NCI-H1694 treated with DMSO at 0.1 percent for 48 hours (cell line): ENCODE measurements at places on chromosomes 3 and 15.

DNA sequence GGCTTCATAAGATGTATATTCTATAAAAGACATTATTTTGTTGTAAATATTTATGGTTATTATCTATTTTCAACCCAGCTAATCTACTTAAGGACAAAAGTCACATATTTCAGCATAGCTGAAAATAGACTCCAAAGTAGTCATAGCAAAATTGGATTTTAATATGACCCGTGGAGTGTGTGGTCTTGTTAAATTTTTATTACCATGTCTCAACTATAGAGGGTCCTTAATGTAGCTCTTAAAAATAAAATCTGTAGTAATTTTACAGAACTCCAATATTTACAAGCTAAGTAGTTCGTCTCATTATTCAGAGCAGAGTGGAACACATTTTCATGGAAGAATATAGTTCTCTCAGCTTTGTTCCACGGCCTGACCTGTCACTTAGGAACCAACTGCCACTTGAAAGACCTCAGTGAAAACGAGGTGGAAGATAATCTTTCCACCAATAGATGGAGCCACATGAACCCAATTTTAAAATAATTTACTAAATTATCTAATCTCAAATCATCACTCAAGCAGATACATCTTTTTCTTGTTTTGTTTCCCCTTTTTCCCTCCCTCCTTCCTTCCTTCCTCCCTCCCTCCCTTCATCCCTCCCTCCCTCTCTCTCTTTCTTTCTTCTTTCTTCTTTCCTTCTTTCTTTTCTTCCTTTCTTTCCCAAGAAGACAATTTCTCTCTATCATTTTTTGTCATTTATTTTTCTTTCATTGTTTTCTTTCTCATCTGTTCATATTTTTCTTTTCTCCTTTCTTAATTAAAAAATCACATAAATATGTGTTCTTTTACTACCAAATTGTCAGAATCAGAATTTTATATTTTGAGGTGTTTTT, 97.2 kb downstream of the CLDN1 start:
- no peak for DNase-seq

DNA sequence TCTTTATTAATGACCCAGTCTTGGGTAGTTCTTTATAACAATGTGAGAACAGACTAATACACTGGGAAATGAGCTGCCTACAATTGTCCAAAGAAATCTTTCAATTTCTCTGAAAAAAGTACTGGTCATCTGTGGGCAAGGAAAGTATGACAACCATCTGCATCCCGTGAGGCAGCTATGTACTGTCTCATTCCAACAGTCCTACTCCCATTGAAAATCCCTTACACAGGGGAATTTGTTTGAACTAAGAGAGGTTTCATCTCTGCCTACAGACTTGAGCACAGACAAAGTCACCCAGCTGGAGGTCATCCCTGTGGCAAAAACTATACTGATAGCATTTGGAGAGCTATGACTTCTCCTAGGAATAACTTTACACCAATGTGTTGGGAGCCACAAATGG, 27.1 kb downstream of the SHC4 start:
- no peak for DNase-seq

DNA sequence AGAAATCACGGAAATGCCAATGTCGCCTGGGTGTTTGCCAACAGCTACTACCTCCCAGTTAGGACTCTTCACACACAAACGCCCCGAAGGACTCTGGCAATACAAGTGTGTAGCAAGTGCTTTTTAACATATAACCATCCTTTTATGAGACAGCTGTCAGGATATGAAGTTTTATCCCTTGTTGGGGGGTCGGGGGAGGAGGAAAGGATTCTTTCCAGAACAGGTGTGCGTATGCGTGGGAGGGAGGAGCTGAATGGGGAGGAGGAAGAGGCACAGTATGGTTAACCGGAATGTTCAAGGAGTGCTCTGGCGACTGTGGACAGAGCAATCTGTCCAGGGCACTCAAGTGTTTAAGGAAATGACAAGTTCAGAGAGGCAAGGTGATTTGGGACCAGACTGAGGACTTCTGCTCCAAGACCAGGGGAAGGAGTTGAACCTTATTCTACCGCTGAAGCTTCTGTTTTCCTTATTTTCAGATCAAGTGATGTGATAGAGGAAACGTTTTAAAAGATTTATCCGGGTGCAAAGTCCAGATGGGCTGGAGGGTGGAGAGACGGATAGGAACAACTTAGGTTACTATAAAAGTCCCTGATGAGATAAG, 1.3 kb downstream of the TSPAN3 start:
- no peak for DNase-seq

DNA sequence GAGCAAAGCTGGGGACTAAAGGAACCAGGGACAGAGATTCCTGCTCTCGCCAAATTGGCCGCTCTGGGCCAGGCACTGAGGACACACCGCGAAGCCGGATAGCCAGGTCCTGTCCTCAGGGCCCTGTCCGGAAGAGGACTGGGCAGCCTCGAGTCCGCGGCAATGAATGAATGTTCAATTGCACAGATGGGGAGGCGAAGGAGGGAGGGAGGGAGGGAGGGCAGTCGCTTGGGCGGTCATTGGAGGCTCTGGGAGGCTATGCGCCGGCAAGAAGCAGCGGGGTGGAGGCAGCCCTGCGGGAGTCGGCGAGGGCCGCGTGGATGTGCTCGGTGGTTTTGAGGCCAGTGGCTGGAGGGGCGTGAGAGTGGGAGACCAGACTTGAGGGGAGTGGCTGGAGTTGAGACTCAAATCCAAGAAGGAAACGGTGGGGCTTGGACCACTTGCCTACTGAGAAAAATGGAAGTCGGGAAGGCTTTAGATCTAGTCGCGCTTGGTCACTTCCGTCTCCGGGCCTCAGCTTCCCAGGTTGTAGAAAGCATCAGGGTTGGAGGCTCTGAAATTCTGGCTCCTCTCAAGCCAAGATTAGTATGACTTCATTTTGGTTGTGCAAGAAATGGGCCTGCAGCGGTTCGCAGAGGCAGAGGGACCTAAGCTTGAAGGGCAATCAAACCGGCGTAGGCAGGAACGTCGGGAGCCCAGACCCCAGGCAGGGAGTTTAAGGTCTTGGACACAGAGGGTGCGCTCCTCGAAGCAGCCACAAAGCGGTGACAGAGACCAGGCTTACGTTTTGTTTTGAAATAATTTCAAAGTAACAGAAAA, 21.1 kb upstream of the PLXND1 start:
- peak; percentile 87 for DNase-seq

GRCh38 chr3:13234666-13235065, 161.4 kb upstream of the IQSEC1 start:
- DNase-seq: no peak

GRCh38 chr3:157876556-157876955, 229.7 kb downstream of the SHOX2 start:
- DNase-seq: no peak

- no peak for DNase-seq
Measured at GRCh38 chr3:20047976-20048883, 8.0 kb downstream of the KAT2B start.

DNA sequence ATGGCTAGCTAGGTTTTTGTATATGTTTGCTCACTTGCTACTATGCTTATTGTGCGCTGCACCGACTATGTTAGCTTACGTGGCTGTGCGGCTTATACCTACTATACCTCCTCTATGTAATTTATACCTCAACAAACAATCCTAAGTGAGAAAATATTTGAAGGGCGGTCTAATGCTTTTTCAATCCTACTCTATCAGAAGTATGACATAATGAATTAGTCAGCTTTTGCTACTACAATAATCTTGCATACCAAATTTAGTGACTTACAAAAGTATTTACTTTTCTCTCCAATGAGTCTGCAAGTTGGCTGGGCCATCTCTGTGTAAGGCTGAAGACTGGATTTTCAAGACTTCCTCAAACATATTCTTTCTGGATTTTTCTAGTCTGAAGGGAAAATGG, 391.2 kb upstream of the NECTIN3 start:
- no peak for DNase-seq

DNA sequence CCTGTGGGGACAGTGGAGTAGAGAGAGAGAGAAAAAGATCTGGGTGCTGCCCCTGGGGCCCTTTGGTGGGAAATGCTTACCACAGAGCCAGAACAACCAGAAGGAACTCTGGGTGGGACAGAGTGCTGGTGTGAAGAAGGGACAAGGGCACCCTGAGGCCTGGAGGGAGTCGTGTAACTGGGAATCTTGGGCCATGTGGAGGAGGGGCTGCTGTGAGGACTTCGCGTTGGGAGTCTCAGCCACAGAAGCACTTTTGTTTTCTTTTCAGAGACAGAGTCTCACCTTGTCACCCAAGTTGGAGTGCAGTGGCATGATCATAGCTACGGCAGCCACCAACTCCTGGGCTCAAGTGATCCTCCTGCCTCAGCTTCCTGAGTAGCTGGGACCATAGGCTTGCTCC, 24.3 kb downstream of the XYLB start:
- DNase-seq: no peak

DNA sequence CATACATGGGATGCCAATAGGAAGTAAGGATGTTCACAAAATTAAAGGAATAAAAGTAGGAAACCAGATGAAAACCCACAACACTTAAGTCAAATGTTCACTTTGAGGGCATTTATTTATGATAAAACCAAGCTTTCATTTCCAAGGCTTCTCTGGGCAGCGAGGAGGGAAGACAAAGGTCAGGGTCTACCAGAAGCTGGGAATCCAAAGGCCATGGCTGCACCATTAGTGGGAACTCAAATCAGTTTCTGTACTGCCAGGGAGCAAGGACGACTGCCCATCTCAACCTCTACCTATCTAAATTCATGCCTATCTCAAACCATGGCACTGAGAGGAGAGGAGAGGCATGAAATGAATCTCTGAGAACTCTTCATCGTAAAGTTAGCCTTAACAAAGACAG, 22.6 kb downstream of the PBRM1 start:
- DNase-seq: no peak

GRCh38 chr15:56199038-56199437, 44.6 kb downstream of the RFX7 start:
- DNase-seq: no peak

DNA sequence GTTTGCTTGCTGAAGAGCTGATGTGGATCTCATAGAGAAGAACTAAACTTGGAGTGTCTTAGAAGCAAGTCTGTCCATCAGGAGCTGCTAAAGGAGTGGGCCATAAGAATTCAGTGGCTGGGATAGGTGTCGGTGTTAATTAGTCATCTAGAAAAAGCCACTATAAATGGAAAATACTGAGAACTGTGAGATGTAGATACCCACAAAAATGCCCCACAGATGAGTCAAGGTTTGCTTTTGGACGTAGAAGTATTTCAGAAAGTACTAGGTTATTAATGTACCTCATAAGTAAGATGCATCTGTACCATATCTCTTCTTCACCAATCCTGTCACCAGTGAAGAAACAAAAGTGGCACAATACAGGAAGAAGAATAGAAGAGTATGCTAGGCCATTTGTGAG, 530.9 kb upstream of the TGFBR2 start:
- DNase-seq: no peak

GRCh38 chr3:111481551-111481950, 60.4 kb upstream of the CD96 start:
- no peak for DNase-seq

GRCh38 chr3:29721789-29722188, 440.9 kb downstream of the RBMS3 start:
- no peak for DNase-seq

- DNase-seq: no peak
Measured at GRCh38 chr3:172375206-172375850, 72.9 kb downstream of the GHSR start.

GRCh38 chr3:100086401-100086800, 27.9 kb downstream of the FILIP1L start:
- no peak for DNase-seq

- no peak for DNase-seq
Measured at GRCh38 chr3:193563426-193563825, 8.7 kb upstream of the ATP13A4 start.
